ENCODE measurements at places on chromosomes 1 and 21.

GRCh38 chr1:114485286-114485685 is 25.7 kb downstream of the TRIM33 start:
- peak; percentile 14 for DNase-seq

GRCh38 chr1:180208264-180208663 is 21.8 kb upstream of the LHX4 start:
- DNase-seq = no peak

GRCh38 chr1:61005614-61006580 is 76.5 kb upstream of the NFIA start:
- no peak for DNase-seq

GRCh38 chr1:46747683-46748288 is 28.9 kb upstream of the EFCAB14 start:
- DNase-seq = peak; percentile 55

DNA sequence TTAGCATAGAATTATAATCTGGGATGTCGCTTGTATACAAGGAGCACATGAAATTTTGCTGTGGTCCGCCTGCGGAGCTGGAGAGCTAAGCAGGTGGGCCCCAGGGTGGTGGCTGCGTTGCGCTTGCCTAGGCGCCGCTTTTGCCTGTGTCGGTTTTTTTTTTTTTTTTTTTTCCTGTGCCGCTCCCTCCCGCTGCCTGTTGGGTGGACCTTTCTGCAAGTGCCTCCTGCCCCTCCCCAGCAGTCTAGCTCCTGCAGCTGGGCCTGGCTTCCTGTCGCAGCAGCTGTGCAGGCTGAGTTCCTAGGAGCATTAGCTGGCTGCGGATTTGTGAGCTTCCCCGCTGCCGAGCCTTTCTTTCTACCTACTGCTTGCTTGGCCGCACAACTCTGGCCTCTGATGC is 20.6 kb downstream of the PYHIN1 start:
- no peak for DNase-seq

GRCh38 chr1:62484824-62485468 is 48.1 kb downstream of the USP1 start:
- DNase-seq = no peak

- peak; percentile 33 for DNase-seq
These were observed 434.6 kb upstream of the CHRM3 start for GRCh38 chr1:238951809-238952208.

GRCh38 chr1:73517603-73518191 is 680.3 kb downstream of the LRRIQ3 start:
- no peak for DNase-seq

GRCh38 chr1:235246022-235246948 is 81.7 kb downstream of the ARID4B start:
- no peak for DNase-seq

GRCh38 chr1:182476625-182477024 is 26.7 kb downstream of the RGSL1 start:
- DNase-seq = no peak

GRCh38 chr1:112368198-112368597 is 27.8 kb upstream of the CTTNBP2NL start:
- no peak for DNase-seq

GRCh38 chr1:100786870-100787269 is 67.3 kb downstream of the VCAM1 start:
- DNase-seq = no peak

DNA sequence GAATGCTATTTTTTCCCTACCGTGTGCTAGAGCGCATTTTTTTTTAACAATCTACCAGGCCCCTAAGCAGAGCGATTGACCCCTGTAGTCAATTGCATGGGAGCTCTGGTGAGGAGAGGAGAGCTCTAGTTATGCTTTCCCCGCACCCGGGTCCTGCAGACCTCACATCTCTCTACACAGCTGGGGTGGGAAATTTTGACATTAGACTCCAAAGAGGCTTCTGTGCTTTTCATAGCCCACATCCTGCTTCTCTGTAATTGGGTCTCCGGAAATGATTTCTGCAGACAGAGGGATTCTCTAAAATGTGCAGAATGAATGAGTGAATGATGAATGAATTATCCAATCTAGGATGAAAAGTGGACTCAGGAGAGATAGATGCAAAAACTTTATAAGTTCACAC is 41.5 kb upstream of the DUSP10 start:
- DNase-seq = no peak

DNA sequence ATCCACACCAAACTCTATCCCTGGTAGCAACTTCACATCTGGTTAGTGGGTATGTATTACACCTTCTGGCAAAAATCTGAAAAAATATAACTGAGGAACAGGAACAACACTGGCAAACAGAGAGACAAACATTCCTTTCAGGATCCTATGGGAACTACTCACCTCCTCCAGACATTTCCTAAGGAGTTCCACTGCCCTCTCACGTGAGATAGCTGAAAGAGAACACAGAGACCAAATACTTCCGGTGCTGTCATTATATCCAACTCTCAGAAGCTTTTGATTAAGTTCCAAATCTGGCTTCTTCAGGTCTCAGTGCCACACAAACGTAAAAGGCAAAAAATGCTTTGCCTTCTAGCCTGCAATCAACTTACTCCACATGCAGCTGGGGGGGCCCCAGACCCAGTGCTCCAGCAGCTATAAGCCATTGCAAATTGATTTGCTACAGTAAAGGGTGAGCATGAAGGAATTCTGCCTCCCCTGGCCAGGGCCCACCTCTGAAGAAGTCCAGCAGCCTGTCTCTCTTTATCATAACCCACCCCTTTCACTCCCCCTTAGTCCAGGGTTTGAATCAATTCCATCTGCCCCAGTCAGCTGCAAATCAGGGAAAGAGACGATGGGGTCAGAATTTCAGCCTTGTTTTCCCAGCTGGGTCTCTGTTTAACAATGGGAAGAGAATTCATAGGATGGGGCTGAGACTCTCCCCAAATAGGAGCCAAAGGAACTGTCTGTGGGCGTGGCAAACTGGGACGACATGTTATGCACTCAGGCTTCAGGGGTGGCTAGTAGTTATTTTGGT is 32.2 kb downstream of the TFAP2E start:
- no peak for DNase-seq

- peak; percentile 91 for DNase-seq
These were observed 110.5 kb downstream of the CNIH3 start for GRCh38 chr1:224726441-224727182.

DNA sequence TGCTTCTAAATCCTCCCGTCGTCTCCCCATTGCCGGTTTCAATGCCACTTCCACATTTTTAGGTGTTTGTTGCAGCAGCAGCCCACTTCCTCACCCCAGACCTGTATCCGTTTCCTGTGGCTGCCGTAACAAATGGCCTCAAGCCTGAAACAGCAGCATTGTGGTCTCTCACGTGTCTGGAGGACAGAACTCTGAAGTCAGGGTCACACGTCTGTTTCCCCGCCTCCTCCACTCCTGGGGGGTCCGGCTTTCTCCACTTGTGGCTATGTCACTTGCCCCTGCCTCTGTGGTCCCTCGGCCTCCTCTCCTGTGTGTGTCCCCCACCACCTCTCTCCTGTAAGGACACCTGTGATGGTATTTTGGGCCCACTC is 21.8 kb downstream of the TRPM2 start:
- DNase-seq = no peak

DNA sequence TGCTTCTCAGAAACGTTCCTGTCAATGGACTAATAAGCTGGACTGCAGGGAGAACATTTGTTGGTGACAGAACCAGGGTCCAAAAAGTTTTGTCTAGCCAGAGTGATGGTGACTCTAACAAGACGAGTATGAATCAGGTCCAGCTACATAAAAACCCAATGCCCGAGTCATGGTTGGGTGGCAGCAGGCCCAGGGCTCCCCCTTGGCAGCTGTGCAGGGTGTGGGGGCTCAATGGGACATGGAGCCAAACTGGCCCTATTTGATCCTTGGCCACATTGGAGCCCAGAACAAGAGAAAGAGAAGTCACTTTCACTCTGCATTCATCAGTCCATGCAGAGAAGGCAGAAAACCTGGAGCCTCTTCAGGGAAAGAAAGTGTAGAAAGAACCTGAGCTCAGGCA is 37.9 kb upstream of the TENT5C start:
- DNase-seq = no peak
